Stomach (tissue), 19 donors: ENCODE measurements at places on chromosomes 12 and 14. TPM values are rescaled to one million over a fixed set of nuclear protein-coding genes. Genes with fewer than 3 reads are reported as not detected.
A peak's percentile ranks its signal among the peaks of the same experiment; 100 is the strongest.

DNA sequence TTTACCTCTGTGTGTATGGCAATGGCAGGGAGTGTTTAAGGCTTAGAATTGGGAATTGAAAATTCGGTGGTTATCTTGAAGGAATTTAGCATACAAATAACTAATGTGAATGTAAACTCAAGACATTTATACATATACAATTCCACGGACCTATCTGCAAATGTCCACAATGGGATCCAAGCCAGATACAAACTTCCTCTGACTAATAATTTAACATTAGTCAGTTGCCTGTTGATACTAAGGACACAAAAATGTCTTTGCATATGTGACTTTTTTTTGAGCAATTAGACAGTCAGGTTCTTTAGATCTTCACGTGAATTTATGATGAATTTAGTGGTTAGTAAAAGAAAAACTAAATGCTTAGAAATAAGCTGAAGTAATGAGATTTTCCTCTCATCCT lies 40.5 kb downstream of the ESR2 start:
- no peak for DNase-seq

DNA sequence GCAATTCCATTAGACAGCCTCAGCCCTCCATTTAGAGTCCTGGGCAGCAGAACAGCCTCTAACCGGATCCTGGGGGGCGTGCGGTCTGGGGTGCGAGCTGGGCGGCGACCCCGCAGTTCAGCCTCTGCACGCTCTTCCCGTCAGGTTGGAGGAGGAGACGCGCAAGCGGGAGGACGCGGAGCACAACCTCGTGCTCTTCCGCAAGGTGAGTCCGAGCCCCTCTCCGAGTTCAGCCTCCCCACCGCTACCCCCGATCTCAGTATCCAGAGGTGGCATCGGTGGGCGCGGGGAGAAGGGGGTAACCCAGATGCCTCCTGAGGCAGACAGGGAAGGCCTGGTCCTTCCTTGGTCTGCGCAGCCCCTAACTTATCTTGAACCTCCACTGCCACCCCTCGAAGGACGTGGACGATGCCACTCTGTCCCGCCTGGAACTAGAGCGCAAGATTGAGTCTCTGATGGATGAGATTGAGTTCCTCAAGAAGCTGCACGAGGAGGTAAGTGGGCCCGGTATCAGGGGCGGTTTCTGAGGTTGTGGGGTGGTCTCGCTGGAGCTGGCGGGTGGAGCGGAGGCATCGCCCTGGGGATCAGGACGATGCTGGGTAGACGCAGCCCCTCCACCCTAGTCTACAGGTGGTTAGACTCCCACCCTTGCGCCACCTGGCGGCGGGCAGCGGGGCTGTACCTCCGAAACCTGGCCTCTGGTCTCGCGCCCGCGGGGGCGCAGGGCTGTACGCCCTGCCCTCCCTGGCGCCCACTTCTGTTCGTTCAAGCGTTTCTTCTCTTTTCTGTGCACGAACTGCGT lies 1.3 kb downstream of the PRPH start:
- peak; percentile 83 for DNase-seq

GRCh38 chr12:100128512-100128908 lies 14.2 kb downstream of the BLTP3B start:
- DNase-seq, result peak; percentile 37

- DNase-seq, result no peak
Measured at GRCh38 chr12:1956716-1957115, 38.3 kb upstream of the CACNA2D4 start.

- no peak for DNase-seq
Measured at GRCh38 chr12:78457938-78458337, 406.6 kb upstream of the SYT1 start.

DNA sequence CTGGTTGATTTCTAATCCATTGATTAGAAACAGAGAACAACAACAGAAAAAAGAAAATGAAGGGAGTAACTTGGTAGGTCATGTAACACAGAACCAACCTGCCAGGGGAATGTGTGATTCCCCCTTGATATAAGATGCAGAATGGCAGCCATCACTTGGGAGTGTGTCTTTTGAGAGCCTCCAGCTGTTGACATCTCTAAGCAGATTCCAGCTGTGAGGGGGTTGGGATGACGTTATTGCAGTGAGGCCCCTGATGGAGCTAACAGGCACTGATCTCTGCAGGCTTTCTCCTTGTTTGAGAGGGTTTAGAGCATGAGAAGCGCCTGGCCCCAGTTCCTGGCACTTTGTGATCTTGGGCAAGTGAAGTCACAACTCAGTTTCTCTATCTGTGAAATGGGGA lies 124.9 kb downstream of the PELI2 start:
- DNase-seq, result no peak

DNA sequence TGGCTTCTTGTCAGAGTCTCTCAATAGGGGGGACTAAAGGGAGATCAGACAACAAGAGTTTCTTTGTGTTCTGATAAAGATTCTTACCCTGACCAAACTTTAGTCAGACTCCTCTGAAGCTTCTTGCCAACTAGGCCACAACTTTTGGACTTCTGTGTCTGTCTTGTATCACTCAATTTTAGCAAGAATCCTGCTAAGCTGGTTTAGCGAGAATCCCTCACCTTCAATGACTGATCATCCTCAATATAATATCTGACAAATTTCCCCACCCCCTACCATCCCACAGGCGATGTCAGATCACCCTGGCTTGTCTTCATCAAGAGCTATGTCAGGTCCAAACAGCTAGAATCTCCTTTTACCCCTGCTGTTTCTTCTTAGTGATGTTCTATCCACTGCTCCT lies 215.2 kb downstream of the RASSF9 start:
- DNase-seq, result no peak

GRCh38 chr14:31426663-31427062 lies 6.3 kb upstream of the HEATR5A start:
- no peak for DNase-seq

- DNase-seq, result no peak
Measured at GRCh38 chr14:40252817-40253447, 820.7 kb upstream of the FBXO33 start.

The TAS2R13 gene
- total RNA-seq, result 0.58 TPM

The SLC6A13 gene
- total RNA-seq, result not detected

DNA sequence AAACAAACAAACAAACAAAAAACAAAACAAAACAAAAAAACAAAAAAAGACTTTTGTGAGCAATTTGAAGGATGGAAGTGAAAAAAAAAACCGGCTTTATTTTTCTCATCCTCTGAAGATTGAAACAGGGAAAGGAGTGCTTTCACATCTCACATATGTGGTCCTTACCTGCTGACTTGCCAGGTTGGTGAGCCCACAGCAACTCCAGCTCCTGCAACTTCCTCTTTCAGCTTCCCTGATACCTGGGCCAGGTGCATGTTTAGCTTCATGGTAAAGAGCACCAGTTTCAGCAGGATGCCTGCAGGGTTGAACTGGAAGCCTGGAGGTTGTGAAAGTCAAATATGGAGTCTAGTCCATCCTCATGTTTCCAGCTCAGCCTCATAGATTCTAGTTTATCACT lies 221.2 kb upstream of the OTX2 start:
- no peak for DNase-seq

The PTPRR gene
- 9.5 TPM for total RNA-seq

DNA sequence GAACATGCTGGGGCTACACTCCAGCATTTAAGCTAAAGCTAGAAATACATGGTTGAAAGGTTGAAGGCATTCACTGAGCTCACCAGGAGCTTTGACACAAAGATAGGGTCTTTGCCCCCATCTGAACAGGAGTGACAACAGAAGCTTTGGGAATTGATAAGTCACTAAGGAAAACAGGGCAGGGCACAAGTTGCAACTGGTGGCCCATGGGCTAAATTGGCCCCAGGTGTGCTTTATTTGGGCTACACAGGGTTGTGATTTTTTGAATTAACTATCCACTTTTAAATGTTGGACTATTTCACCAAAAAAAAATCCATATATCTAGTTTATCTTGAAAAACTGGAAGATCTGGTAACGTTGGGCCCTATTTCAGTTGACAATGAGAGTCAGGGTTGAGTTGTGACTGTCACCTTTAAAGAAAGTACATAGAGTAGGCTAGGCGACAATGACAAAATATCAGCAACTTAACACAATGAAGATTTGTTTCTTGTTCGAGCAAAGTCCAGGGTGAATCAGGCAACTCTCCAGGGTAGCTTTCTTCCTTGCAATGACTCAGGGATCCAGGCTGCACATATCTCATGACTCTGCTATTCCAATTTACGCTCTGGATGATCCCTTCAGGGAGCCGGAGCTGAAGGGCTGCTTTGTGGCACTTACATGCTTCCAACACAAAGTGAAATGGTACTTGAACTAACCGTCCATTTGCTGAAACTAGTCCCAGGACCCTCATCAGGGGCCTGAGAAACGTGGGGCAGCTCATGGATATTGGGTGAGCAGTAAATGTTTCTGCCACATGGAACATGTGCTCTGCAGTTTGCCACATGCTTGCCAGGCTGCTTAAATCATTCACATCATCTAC lies 13.3 kb upstream of the EIF4B start:
- peak; percentile 37 for DNase-seq

GRCh38 chr14:99626041-99626648 lies 18.8 kb upstream of the HHIPL1 start:
- DNase-seq, result no peak

GRCh38 chr12:105032703-105033357 lies 46.7 kb downstream of the NOPCHAP1 start:
- no peak for DNase-seq

The PPM1H gene
- total RNA-seq, result 4.1 TPM

DNA sequence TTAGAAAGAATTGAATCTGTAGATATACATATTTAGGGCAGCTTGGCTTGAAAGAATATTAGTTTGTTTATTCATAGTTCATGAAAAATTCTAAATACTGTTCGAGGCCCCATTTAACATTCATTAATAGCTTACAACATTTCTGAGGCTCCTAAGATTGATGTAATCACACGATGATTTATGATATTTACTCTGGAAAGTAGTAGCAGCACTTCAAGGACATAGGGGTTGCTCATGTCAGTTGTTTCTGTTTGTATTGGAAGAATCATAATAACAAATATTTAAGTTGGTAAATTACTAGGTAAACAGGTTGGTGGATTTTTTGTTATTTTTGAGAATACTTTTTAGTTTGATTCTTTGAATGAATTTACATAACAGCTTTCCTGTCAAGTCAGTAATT lies 30.4 kb downstream of the CAND1 start:
- no peak for DNase-seq

The IFNG-AS1 gene
- total RNA-seq, result not detected

- peak; percentile 16 for DNase-seq
Measured at GRCh38 chr14:21846227-21846885, 172.7 kb upstream of the OR4E1 start.

DNA sequence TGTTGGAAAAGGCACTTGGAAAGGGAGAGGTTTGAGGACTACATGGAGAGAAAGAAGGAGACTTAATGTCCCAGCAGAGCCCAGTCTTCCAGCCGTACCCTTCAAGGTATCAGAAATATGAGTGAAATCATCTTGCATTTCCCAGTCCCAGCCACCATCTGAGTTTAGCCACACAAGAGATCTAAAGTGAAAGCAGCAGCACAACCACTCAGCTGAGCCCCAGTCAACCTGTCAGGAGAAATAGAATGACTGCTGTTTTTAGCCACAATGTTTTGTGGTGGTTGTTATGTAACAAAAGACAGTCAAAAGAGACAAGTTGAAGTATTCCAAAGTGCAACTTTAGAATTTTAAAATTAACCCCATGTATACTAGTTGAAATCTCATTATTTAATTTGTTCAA lies 28.0 kb downstream of the DERA start:
- DNase-seq, result no peak

- DNase-seq, result no peak
Measured at GRCh38 chr12:114140576-114140975, 174.5 kb upstream of the RBM19 start.

DNA sequence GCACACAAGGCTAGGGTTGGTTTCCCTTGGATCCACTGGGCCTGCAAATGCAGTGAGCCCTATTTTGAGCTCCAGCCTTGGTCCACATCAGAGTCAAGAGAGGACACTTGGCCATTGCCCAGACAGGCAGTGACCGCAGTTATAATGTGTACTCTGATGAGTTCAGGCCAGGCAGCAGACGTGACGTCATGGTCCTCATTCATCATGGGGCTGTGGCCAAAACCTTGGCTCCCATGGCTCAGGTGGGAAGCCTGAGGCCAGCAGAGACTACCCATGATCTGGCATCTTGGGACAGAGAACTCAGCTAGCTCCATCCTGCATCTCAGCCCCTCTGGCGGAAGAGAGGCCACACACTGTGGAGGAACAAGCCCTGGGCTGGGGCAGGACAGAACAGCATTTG lies 16.4 kb downstream of the TMEM63C start:
- DNase-seq, result no peak

The MANSC1 gene
- total RNA-seq, result 33.3 TPM

DNA sequence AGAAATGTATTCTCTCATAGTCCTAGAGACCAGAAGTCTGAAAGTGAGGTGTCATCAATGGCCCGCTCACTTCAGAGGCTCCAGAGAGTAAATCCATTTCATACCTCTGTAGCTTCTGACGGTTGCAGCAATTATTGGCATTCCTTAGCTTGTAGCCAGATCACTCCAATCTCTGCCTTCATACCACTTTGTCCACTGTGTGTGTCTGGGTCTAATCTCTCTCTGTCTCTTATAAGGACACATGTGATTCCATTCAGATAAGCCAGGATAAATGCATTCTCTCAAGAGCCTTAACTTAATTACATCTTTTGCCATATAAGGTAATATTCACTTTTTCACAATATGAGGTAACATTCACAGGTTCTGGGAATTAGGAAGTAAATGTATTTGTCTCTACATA lies 365.7 kb downstream of the GXYLT1 start:
- DNase-seq, result no peak

DNA sequence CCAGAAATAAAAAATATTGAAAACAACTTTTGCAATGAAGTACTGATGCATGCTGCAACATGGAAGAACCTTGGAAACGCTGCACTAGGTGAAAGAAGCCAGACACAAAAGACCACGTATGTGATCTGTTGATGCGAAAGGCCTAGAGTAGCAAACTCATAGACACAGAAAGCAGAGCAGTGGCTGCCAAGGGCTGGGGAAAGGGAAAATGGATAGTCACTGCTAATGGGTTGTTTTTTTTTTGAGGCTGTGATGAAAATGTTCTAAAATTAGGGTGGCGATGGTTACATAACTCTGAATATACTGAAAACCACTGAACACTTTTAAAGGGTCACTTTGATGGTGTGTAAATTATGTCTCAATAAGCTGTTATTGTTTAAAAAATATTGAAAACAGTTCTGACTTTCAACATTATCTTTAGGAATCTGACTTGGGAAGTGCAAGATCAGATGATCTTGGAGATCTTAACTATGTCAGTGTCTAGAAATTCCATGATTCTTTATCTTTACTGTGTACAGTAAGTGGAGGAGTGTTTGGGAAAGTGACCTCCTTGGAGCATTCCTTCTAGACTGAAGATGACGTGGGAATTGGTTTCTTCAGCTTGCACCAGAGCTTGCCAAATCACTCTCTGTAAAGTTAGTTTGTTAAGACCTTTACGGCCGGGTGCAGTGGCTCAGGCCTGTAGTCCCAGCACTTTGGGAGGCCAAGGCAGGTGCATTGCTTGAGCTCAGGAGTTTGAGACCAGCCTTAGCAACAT lies 12.4 kb downstream of the MLXIP start:
- DNase-seq, result peak; percentile 73

The LALBA gene
- not detected for total RNA-seq

GRCh38 chr14:48693793-48694192 lies 892.4 kb downstream of the RPS29 start:
- no peak for DNase-seq

The CTSG gene
- not detected for total RNA-seq
